ENCODE measurements at places on chromosomes 7 and 10. TPM values are rescaled to one million over a fixed set of nuclear protein-coding genes. Genes with fewer than 3 reads are reported as not detected.
A peak's percentile ranks its signal among the peaks of the same experiment; 100 is the strongest.

- no peak for DNase-seq
Measured at GRCh38 chr7:32088451-32088881, 18.3 kb upstream of the PDE1C start.

- DNase-seq = peak; percentile 57
Measured at GRCh38 chr7:30470771-30471170, 7.8 kb downstream of the NOD1 start.

DNA sequence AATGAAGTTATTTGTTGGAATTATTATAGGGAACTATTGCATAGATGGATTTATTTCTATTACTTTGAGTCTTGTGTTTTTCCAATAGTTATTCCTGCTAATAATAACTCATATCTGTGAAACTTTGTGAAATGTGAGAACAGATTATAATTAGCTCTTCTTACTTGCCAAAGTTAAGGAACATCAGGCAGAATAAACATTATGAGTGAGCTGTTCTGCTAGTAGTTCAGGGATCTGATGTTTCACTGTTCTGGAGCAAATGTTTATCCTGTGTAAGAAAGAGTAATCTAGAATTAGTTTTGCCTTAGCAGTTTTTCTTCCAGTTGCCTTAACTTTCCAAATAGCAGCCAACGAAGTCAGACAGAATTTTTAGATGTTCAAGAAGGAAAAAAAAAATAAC, 245.2 kb upstream of the PLXDC2 start:
- no peak for DNase-seq

DNA sequence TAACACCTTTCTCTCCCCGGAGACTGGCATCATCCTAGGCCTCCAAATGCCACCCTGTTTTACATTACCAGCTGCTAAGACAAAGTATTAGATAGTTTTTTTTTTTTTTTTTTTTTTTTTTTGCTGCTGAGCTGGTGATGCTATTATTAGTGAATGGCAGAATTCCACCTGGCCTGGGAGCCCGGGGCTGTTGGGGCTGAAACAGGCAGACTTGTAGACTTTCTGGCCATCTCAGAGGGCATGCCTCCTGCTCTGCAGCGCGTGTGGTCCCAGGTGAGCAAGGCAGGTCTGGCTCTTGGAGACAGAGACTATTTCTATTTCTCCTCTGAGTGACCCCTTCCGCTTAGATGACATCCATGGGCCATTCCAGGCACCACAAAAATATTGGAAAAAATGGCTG, 104.2 kb downstream of the EMX2 start:
- no peak for DNase-seq

DNA sequence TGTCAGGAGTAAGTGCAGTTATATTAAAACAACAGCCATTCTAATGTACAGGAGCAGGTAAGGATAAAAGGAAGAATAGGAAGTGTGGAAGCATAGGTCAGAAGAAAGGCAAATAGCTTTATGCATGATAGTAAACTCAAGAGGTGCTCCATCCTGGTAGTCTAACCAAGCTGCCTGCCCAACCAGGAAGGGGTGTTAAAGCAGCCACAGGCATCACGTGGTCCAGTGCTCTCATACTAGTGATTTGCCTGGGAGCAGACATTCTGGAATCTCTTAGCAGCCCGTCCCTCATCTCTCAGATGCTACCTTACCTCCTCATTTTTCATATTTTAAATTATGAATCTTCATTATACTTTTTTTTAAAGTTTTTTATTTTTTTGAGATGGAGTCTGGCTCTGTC, 18.5 kb downstream of the ABRAXAS2 start:
- DNase-seq = no peak

- DNase-seq = no peak
Measured at GRCh38 chr7:7567898-7568531, 1.3 kb downstream of the MIOS start.

DNA sequence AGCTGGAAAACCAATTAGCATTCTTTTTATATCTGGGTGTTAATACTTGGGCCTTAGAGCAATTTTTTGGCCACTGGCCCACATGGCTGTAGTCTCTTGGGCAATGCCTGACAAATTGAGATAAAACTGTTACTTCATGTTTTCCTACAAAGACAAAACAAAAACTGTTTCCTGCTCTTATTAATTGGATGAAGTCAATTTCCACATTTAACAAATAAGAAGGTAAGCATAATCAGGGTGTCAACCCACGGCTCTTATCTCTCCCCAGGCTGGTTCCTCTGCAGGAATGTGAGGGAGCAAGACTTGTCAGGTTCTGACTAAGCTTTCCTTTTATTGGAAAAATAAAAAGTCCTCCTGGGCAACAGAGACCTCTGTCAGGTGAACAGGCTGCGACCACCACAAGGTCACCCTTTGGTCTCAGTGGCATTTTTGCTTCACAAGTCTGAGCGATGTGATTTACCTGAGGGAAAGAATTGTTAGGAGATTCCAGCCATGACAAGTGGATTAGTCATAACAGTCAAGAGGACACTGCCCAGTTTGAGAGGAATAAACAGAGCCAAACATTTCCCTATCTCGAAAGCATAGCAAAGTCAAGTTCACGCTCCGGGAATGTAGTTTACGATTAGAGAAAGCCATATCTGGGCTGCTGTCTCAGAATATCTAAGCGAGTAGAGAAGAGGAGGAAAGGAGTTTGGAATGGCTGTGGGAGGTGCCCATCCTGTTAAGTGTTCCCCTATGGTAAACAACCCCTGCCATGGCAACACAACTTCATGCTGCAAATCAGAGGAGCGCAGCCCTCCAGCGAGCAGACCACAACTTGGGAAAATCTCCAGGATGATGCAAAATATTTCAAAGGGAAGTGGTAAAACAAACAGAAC, 144.4 kb downstream of the TES start:
- DNase-seq = no peak

DNA sequence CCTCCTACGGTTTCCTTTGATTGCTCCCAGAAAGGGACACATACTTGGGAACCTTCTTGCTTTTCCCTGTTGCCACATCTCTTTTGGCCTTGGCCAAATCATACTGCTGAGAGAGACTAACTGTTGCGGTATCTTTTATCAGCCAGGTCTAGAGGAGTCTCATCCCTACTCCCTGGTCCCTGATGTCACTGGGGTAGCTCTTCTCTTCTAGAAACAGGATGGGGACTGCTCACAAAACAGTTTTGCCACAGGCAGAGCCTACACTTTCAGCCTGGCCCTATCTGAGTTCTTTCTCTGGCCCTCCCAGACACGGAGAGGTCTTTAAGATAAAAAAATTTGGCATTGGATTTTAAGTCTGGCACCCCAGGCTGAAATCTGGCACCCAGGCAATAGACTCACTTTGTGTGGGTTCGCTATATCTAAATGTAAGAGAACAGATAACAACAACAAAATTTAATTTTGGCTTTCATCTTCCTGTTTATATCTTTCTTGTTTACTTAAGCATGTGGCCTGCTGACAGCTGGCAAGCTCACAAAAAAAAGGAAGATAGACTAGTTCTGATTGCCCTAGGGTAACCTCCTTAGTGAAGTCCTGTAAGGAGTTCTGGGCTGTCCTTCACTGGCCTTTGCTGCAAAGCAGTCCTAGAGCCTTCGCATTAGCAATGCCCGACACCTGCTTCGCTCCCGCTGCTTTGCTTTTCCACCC, 228.3 kb upstream of the NPVF start:
- DNase-seq = peak; percentile 39

GRCh38 chr10:86357041-86357440, 9.6 kb downstream of the GRID1 start:
- peak; percentile 13 for DNase-seq

DNA sequence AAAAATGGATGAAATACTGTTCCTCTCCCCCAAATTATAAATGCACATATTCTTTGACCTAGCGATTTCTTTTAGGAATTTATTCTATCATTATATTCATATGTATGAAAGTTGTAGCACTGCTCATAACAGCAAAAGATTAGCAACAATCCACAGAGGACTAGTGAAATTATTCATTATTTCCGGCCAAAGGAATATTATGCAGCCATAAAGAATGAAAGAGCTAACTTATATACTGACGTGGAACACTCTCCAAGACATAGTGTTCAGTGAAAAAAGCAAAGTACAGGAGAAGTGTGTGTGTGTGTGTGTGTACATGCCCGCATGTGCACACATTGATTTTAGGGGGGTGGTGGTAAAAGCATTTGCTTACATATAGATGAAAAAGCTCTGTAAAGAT, 23.3 kb downstream of the MMS19 start:
- no peak for DNase-seq

GRCh38 chr10:28815681-28816080, 138.4 kb downstream of the BAMBI start:
- no peak for DNase-seq

DNA sequence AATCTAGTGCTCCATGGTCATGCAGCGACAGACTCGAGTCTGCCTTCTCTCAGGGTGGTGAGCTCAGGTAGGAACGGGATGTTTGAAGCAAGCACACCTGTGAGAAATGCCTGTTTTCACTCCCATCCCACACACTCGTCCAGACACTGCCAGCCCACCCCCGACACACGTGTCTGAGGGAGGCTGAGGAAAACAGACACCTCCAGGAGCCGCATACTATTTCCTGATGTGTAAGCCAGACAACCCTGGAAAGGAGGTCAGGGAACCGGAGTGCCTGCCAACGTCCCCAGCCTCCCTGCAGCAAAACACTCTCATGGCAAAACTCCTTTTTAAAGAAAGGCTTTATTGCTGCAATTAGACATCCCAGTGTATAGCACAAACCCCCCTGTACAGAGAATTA, 80.2 kb downstream of the ALOX5 start:
- no peak for DNase-seq

DNA sequence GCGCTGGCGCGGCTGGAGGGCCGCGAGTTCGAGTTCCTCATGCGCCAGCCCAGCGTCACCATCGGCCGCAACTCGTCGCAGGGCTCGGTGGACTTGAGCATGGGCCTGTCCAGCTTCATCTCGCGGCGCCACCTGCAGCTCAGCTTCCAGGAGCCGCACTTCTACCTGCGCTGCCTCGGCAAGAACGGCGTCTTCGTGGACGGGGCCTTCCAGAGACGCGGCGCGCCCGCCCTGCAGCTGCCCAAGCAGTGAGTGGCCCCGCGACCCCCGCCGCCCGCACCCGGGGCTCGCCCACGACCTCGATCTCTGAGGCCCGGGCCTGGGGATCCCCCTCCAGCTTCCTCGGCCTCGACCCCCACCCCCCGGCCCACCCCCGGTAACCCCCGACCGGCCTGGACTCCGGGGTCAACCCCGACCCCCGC, 537 bp downstream of the FOXK1 start:
- peak; percentile 59 for DNase-seq

GRCh38 chr7:540997-541396, 21.4 kb upstream of the PDGFA start:
- no peak for DNase-seq

- peak; percentile 51 for DNase-seq
Measured at GRCh38 chr7:102152672-102153598, 133.7 kb upstream of the SH2B2 start.

DNA sequence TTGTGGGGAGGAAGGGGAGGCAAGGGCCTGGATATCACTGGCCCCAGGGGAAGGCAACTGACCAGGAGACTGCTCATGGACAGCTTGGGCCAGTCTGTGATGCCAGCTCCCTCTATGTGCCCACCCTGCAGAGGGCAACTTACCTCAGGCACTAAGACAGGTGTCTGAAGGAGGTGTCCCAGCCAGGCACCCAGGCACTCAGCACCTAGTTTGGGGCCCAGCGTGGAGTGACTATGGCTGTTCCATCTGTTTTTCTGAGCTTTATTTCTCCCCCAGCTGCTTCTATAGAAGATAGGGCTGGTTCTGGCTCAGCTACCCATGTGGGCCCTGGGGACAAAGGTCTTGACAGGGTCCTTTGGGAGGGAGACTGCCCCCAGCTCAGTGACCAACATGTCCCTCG, 150.6 kb upstream of the PCBD1 start:
- DNase-seq = no peak

NEUROG3 gene
- total RNA-seq = 6.7 TPM

OGDHL gene
- total RNA-seq = 2.6 TPM

HOXA11 gene
- total RNA-seq = 5.4 TPM

CLCN1 gene
- total RNA-seq = not detected

TRIM73 gene
- total RNA-seq = 4.3 TPM
